Bronchial epithelial cell (primary cell): ENCODE measurements at places on chromosomes 4 and X. TPM values are rescaled to one million over a fixed set of nuclear protein-coding genes. Genes with fewer than 3 reads are reported as not detected.

The KIAA1210 gene
- total RNA-seq, result not detected in 2 replicates

The CTAG2 gene
- total RNA-seq, result not detected in 2 replicates

The TSPAN6 gene
- 16.6 and 18.1 TPM in 2 replicates for total RNA-seq

The BMPR1B gene
- total RNA-seq, result 14.5 and 15.3 TPM in 2 replicates

The MAGEA6 gene
- total RNA-seq, result not detected in 2 replicates

The HPF1 gene
- 9.9 and 14.2 TPM in 2 replicates for total RNA-seq

The DCAF8L2 gene
- total RNA-seq, result not detected in 2 replicates
